ENCODE measurements at places on chromosomes 2 and 18.

DNA sequence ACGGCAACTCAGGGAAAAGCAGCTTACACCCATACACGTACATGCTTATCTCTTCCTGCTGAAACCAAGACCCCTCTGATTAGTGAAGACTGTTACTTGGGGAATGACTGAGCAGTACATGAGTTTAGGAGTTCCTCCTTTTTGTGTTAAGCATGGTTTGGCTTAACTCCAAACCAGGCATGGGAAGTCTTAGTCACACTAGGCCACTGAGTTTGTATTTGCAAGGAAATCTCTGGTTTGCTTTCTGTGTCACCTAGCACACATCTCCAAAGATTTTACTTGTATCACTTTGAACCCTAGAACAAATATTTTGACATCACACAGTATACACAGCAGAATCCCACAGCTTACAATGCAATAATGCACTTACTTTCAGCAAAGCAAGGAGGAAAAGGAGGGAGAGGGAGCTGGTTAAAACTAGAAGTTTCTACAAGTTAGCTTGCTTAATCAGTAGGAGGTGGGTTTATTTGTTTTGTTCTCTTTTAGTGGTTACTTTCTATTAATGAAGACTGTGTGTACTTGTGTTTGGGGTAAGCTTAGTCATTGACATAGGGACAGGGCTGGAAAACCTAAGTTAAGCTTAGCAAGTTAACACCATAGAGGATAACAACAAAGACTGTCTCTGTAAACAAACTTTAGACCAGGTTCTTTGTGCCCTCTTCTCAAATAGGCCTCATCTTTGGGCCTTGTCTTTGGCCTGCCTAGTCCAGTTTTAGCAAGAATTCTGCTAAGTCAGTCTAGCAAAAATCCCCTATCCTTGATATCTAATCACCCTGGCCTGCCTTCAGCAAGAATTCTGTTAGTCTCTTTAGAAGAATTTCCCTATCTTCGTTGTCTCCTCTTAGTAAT lies 219.4 kb downstream of the MREG start:
- DNase-seq: no peak

DNA sequence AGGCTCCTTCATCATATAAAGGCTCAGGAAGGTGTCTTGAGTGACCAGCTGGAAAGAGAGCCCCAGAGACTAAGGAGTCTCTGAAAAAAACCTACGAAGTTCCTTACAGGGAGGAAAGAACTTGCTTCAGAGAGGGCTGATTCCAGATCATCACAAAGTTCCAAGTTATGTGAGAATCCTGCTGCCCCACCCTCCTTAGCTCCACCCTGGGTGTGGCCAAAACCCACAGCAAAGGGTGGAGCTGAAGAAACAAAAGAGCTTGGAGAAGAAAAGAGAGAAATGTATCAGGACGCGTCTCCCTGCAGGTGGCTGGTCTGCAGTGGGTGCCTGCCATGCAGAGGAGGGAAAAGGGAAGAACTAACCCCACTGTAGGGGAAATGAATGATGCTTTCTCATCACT lies 32.8 kb upstream of the ZNF396 start:
- no peak for DNase-seq

- no peak for DNase-seq
These were observed 332.9 kb downstream of the CDH2 start for GRCh38 chr18:27843783-27844777.

DNA sequence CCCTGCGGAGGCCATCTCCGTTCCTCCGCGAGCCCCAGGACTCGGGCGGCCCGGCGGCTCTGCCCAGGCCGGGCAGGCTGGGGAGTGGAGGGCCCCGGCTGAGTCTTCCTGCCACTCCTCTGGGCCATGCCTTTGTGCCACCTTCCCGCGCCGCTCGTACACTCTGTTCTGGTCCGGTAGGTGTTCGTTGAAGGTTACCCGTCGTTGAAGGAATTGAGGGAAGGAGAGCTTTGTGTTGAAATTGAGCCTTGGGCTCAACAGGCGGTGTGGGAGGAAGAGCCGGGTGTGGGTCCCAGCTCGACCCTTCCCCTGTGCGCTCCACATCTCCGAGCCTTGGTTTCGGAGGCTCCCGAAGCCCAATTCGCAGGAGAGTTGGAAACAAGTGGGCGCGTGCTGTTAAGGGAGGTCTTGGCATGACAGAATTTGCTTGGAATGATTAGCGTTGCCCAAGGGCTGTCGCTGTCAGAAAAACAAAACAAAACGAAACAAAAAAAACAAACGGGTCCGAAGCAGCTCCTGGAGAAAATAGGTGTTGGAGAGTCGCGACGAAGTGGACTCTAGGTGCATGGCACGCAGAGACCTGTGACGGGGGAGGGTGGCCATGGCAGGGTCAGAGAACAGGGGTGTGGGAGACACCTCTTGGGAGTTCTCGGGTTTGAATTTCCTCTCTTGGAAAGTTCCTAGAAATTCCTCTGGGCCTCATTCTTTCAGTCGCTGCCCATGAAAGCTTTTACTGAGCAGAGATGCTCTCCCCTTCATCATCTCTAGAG lies 1.2 kb upstream of the MZT2A start:
- no peak for DNase-seq
